ENCODE measurements at places on chromosomes 11 and 22.

DNA sequence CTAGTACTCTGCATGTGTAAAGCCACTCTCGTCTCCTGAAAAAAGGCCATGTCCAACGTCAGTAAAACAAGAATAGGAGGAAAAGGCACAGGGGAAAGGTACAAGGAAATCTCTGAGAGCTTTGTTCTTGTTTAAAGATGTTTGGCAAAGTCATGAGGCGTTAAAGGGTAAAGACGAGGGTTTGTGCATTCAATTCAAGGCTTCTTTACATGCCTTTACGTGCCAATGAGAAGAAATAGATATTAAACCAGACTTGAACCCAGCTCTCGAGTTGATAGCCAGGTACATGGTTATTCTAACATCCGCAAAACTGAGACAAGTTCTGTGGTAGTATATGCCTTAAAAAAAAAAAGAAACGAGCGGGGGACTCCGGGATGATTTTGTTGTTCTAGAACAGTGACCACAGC, 704 bp upstream of the CFL1 start:
- peak; percentile 44 for DNase-seq

DNA sequence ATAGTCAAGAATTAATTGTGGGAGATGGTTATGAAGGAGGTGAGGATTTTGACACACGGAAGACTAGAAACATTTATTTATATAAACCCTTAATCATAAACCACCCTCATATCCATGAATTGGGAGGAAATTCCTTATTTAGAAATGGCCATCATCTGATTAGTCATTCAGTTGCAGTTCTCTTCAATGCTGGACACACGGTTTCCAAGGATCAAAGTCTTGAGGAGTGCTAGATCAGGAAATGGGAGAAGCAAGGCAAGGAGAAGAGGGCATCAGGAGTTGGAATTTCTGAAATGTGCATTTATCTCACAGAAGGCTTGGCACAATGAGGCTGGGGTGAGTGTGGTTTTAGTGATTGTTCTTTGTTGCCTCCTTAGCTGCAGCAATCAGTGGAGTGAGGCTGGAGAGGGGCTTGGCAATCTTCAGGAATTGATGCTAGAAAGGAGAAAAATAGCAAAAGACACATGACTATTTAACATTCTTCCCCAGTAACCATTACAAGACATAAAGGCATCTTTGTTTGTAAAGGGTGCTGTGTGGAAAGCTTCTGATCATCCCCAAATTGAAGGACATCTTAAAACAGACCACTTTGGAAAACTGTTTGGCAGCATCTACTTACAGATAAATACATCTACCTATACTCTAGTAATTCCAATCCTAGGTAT, 21.6 kb upstream of the GDPD4 start:
- peak; percentile 50 for DNase-seq

GRCh38 chr11:61555051-61555969, 25.6 kb downstream of the SYT7 start:
- no peak for DNase-seq

DNA sequence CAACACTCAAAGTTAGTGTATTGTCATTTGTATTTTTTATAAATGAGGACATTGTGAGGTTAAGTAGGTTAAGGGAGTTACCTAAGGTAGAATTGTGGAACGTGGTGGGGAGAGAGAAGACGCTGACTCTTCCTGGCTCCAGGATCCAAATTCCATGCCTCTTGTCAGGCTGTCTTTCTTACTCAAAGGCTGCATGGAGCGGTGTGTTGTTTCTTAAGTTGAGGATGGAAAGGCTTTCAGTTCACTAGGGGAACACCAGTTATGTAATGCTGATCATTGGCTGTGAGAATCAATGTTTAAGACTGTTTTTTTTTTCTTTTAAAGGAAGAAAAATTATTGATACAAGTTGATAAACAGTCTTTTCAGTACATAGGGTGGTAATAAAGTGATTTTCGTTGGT, 2.9 kb downstream of the UBE2L3 start:
- DNase-seq = no peak

DNA sequence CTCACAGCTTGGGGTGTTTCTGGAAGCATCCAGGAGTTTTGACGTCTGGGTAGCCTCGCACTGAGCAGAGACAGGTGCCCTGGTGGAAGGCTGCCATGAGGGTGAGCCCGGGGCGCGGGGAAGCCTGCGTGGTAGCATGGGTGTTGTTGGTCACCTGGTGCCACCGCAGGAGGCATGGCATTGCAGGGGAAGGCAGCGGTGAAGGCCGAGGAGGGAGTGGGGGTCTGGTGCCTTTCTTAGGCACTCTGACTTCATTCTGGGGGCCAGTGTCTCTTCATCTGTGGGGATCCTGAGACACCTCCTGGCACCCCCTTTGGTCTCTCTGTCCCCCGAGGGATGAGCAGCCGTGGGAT, 271.2 kb downstream of the TBC1D22A start:
- no peak for DNase-seq

- no peak for DNase-seq
These were observed 512.2 kb upstream of the ARHGAP42 start for GRCh38 chr11:100174881-100175280.

GRCh38 chr11:64314805-64315561, 2.4 kb downstream of the TRMT112 start:
- no peak for DNase-seq

DNA sequence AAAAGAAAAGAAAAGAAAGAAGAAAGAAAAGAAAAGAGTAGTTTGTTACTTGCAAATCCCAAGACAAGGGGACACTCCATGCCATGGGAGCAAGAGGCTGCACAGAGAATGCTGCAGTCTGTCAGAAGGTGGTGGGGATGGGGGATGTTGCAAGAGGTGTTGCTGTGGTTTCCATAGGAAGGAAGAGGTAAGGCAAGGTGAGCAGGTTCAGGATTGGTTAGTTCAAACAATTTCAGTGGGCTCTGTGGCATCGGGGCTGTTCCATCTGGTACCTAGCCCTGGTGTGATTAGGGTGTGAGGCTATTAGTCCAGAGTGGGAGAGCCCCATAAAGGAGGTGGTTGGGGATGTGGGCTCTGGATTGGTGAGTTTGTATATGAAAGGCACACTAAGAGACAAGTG, 172.7 kb downstream of the BCR start:
- DNase-seq = no peak

- DNase-seq = no peak
These were observed 31.4 kb downstream of the OPCML start for GRCh38 chr11:133500936-133501335.

- DNase-seq = peak; percentile 67
These were observed 10.0 kb upstream of the OR5M1 start for GRCh38 chr11:56624661-56625110.

All from ELR (cell line).